Midbrain (tissue), 1 donor: ENCODE measurements at places on chromosomes 2 and 18.

GRCh38 chr2:24697792-24698191, 95.4 kb downstream of the PTRHD1 start:
- no peak for DNase-seq

- no peak for DNase-seq
Observed at GRCh38 chr18:74069178-74070050, 78.2 kb downstream of the FBXO15 start.

- no peak for DNase-seq
Observed at GRCh38 chr2:33246432-33246831, 230.0 kb upstream of the RASGRP3 start.

DNA sequence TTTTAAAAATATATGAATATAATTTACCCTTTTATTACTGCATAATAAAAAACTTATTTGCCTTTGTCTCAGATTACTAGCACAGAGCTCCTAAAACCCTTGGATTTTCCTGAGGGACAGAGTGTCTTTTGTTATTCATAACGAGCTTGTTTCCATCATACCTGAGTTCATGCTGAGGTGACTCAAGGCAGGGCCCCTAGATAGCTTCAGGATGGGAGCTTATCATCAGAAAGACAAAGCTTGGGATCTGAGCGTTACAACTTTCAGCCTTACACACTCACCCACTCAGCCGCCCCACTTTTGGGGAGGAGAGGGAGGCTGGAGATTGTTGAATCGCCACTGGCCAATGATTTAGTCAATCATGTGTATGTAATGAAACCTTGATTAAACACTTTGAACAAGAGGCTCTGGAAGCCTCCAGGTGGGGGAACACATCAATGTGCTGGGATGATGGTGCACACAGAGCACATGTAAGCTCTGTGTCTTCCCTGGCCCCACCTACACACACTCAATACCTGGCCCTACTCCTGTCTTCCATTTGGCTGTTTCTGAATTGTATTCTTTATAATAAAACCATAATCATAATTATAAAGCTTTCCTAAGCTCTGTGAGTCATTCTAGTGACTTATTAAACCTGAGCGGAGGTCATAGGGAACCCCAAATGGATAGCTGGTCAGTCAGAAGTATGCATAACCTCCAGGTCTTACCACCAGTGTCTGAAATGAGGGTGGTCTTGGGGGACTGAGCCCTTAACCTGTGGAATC, 28.5 kb upstream of the DNAH7 start:
- no peak for DNase-seq

DNA sequence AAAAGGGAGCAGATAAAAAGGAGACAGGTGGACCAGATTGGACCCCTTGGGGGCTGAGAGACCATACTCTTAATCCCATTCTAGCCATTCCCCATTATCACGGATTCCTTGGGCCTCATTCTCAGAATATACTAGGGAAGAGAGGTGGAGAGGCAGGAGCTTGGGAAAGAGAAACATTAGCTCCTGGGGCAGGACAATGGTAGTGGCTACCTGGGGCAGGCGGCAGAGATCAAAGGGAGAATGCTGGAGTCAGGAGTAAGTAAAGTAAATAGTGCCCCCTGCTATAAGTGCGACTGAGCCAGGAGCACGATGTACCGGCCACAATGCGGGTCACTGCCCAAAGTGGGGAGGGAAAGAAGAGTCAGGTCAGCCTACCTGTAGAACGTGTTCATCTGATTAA, 20.4 kb upstream of the IHH start:
- no peak for DNase-seq

GRCh38 chr2:239879423-239880084, 145.6 kb downstream of the NDUFA10 start:
- DNase-seq = no peak

DNA sequence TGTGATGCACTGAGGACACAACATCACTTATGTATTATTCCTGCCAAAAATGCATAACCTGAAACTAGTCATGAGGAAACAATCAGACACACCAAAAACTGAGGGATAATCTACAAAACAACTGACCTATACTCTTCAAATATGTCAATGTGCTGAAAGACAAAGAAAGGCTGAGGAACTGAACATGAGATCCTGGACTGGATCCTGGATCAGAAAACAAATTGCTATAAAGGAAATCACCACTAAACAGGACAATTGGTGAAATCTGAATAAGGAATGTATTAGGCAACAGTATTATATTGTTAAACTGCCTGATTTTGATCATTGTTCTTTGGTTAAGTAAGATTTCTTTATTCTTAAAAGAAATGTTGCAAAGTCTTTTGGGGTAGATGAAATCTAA, 28.8 kb downstream of the CUL3 start:
- no peak for DNase-seq

DNA sequence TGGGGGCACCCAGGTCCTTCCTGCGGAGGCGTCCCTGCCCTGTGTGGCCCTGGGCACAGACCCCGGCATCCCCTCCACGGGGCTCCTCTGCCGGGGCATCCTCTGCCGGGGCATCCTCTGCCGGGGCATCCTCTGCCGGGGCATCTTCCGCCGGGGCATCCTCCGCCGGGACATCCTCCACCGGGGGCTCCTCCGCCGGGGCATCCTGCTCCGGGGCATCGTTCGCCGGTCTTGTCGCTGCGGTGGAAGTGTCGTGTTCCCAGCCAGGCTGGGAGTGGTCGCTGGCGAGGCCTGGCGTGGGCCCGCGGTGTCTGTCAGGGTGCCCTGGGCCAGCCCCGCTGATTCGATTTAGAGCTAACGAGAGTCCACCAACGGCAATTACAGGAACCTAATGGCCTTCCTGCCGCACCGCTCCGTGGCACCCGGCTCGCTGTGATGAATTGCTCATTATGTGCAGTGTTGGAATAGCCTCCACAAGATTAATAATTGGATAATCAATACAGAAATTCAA, 115.1 kb downstream of the NFATC1 start:
- no peak for DNase-seq

DNA sequence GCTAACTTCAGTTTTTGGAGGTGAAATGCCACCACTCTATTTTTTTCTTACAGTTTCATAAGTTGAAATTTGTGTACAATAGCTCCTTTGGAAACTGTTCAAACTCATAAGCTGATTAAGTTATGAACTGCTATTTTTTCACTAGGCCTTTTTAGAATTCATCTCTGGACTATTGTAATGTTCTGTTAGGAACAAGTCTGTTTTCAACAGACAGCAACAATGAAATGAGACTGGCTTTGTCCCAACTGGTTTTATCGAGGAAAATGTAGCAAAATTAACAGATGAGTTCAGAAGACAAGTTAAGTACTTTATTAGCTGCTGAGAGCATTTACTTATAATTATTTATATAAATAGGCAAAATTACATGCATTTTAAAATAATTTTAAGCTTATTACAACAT, 310.6 kb downstream of the ZNF804A start:
- DNase-seq = no peak

DNA sequence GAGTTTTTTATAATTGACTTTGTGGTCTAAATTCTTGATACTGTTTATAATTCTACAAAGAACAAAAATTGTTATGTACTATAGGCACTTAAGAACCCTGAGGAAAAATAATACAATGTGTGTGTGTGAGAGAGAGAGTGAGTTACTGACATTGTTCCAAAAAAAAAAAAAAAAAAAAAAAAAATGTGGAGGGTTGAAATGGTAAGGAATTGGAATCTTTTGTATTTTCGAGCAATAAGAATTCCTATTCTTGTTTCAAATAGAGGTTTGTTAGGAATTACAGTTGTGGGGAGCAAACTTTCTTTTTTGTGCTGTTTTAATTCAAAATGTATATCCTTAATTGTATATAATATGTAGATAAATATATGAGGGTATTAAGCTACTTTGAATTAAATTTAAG, 45.7 kb downstream of the VAPA start:
- no peak for DNase-seq

DNA sequence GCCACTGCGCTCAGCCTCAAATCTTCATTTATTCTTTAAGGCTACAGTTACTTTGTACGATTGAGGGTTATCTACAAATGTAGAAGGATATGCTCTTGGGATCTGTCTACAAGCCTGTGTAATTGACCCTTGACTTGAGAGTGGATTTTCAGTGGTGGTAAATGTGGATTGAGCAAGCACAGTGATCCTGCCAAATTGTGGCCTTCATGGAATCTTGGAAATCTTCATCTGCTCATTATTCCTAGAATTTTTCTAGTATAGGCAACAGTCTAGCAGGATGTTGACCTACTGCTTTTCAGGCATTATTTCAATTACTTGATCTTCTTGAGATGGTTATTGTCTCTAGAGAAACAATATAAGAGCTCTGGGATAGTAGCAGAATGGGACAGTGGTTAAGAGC, 226.1 kb upstream of the REV1 start:
- DNase-seq = no peak

DNA sequence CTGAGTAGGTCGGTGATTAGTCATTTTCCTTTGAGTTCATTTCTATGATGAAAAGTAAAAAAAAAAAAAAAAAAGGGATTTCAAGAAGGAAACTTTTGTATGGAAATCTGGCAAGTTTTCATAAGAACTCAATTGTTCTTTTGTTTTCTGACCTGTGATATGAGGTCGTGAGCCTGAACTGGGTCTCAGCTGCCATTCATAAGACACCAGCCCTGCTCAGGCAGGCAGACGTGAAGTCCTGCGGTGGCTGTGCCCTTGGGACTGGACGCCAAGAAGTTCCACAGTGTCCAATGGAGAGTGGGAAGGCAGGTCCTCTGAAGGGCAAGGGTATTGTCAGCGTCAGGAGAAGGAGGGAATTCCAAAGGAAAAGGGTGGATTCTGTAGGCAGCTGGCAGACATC, 183.9 kb downstream of the NCK2 start:
- no peak for DNase-seq

- DNase-seq = no peak
Observed at GRCh38 chr2:172000696-172001361, 1.1 kb downstream of the METAP1D start.

GRCh38 chr2:119702203-119702917, 23.4 kb downstream of the TMEM177 start:
- no peak for DNase-seq

DNA sequence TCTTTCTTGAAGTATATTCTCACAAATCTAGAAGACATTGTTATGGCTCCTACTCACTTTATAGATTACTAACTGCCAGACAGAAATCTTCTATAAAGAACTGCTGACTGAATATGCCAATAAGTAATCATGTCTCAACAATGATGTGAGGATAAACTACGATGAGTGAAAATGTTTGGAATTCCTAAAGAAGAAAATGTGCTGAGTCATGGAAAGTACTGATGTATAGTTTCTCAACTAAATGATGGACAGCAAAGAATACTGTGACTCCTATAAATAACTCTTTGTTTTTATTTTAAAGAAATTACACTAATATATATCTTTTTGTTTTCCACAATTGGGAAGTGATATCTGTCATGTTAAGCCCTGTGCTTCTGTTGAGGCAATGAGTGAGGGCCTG, 232.9 kb downstream of the LNPK start:
- DNase-seq = no peak

DNA sequence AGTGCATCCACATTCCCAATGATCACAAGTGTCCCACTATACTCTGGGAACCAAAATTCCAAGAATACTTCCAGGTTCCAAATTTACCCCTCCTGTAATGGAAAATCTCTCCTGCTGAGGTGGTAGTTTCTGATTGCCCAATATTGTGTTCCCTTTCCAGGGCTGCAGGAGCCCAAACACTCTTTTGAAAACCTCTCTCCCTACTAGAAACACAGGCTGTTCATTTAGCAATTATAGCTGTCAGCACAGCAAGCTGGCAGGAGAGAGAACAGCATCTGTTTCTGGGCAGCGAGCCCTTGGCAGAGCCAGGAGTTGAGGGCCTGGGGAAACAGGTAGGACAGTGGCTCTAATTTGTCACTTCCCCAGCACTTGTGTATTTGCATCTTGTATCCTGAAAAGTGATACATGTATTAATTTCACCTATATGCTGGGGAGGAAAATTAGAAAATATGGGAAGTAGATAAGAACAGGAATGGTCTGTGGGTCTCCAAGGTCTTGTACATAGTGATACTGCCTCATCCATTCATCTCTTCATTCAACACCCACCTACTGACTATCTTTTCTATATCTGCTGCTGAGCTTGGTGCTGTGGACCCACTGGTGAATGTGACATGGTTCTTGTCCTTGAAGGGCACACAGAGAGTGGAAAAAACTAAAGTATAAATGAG, 16.9 kb upstream of the PAIP2B start:
- DNase-seq = no peak

DNA sequence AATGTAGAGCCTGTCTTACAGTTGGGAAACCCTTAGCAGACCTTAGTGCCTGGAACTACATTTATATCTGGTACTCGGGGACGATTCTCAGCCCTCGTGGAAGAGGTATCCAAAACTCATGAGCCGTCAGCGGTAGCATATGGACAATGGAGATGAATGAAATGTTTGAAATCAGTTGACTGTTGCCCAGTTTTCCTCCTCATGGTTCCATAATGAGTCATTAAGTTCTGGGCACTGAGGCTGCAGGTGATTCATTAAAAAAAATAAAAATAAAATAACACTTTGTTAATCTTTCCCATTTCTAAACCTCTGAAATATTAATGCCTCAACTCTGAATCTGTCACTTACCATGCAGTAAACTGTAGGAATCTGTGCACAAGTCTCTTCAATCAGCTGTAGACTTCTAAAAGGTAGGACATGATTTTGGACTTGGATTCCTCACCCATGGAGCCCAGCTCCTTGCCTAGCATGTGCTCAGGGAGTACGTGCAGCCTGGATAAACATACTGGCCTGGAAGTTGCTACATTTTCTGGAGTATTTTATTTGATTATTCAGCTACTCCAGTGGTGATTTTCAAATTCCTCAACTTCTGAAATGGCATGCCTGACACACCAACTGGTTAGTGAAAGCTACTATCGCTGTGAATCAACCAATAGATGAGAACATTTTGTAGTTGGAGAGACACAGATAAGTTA, 979.2 kb downstream of the CNTNAP5 start:
- no peak for DNase-seq

DNA sequence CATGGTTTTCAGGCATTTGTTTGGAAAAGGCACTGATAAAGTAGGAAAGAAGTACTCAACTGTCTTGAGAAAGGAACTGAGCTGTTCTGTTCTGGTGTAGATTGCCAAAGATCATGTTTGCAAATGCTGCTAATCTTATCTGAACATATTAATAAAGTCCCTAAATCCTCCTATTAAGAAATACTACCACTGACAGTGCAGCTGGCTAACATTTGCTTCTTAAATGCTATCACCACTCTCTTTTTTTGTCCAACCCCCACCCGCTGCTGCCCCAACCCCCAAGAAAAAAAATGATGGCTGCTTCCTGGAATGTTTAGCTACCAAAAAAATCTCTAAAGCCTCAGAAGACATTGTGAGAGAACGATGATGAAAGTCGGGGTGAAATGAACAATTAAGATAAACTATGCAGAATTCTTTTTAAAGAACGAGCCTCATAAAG, 130.7 kb downstream of the CCBE1 start:
- no peak for DNase-seq

GRCh38 chr18:44838971-44839666, 158.4 kb downstream of the SETBP1 start:
- peak; percentile 31 for DNase-seq

GRCh38 chr2:25340181-25340921, 1.4 kb downstream of the DNMT3A start:
- peak; percentile 27 for DNase-seq
